ENCODE measurements at places on chromosomes 2 and 18.

- no peak for DNase-seq
Measured at GRCh38 chr2:101408925-101409324, 21.6 kb upstream of the CREG2 start.

DNA sequence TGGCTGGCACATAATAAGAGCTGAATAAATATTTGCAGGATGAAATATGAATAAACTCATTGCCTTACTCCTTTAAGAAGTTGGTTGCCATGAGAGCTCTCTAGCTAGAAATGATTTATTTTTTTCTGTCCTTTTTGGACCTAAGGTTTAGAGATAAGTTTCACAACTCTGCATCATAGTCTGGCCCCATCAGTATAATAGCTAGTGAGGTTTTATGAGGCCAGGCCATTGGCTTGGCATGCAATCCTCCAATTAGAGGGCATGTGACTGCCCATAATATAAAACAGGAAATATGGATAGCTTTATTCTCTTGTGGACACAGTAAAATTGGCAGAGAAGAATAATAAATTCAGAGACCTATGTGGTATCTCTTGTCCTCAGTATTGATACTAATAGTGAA is 26.2 kb upstream of the INSIG2 start:
- no peak for DNase-seq

DNA sequence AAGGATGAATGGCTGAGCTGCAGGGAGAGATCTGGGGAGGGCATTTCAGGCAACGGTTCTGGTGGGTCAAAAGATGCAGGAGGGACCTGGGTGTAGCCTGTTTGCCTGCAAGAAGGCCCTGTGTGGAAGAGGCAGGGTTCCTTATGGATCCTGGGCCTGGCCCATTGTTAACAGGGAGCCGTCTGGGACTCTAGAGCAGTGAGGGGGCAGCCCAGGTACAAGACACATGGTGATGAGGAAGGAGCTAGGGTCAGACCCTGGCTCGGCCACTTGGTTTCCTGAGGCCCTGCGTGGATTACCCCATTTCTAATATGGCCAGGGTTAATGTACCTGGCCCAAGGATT is 124.9 kb downstream of the GLI2 start:
- DNase-seq: no peak

- no peak for DNase-seq
Measured at GRCh38 chr2:127864877-127865276, 6.9 kb upstream of the POLR2D start.

DNA sequence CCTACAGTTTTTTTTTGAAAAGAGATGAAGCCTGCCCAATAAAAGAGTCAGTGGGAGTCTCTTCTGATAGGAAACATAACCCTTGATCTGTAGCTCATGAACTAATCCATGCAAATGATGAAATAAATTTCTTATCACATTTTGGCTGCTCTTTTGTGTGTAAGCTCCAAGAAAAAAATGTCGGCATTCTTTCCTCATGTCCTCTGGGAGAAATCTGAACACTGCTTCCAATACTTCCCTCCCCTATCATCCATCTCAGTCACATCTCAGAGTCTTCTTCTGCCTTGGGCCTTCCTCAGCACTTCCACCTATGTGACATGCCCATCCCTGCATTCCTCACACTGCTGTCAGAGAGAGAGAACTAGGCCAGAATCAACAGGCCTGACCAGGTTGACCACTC is 395.7 kb upstream of the ST6GAL2 start:
- DNase-seq: no peak

DNA sequence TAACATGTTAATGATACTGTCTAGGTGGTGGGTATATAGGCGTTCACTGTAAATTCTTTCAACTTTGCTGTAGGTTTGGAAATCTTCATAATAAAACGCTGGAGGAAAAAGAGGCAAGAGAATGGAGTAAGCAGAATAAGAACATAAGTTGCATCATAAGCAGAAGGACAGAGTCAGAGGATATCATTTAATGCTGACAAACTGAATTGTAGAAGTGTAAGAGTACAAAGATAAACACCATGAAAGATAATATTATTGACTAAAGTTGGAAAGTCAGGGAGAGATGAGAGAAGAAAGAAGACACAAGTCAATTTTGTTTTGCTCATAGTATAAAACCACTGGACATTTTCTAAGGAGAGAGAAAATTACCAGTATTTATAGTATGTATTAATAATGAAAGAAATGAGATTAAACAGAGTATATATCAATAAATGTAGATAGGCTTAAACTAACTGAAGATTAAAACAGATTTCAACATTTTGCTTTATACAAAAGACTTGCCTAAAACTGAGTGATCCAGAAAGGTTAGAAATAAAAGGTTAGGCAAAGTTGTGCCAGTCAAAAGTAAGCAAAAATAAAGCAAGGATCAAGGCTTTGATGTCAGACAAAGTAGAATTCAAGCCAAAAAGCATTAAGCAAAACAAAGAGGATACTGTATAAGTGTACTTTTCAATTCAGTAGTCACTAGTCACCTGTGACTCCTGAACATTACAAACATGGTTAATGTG is 42.4 kb upstream of the VIT start:
- DNase-seq: no peak

- no peak for DNase-seq
Measured at GRCh38 chr2:37630301-37630700, 41.1 kb downstream of the CDC42EP3 start.

GRCh38 chr2:73268830-73269685 is 15.2 kb downstream of the FBXO41 start:
- peak; percentile 12 for DNase-seq

DNA sequence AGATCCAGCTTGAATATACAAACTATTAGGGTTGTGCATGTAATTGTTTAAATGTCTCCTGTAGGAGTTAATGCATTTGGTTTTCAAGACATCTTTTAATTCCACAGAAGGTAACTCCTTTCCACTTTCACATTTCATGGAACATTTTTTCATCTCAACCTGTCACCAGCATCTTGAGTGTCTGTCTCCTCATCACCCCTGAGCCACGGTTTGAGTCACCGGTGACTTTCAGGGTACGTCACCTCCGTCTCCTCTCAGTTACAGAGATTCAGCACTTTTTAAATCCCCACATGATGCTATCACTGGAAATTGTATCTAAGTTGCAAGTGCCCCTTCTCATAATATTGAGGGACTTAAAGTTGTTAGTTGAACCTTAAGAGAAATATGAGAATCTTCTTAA is 25.3 kb downstream of the GPR55 start:
- no peak for DNase-seq

DNA sequence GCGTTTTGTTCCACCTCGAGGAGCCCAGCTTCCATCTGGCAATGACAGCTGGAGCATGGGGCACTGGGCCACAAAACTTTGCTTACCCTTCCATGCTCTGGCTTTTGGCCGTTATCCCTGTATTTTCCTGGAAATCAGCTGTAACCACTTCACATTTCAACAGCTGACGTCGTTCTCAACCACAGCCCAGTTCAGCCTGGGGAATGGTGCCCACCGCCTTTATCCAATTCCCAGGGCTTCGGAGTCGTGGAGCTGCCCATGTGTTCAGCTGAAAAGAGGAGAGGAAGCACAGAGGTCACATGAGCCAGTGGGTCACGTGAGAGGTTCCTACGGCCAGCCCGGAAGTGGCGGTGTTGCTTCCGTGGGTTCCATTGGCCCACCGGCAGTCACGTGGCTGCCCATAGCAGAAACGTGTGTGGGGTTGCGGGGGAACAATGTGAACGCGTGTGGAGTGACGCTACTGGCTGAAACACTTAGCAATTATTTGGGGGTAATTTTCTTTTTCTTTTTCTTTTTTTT is 16.7 kb upstream of the EDAR start:
- DNase-seq: no peak

DNA sequence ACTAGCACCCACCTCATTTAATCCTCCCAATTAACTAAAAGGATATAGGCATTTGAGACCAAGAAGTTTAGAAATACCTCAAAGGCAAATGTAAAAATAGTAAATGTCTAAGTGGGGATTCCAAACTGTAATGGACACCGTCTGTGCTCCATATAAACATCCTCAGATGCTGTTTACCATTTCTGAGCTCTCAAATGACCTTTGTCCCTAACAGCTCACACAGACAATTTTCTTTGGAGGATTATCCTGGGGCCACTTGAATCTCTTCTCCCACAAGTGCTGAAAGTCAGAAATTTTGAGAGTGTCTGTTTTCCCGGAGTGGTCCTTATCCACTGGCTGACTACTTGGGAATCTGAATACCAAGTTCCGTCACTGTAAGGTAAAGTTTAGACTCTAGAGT is 1418.9 kb downstream of the LRP1B start:
- DNase-seq: no peak

GRCh38 chr2:238848691-238848975 is 748 bp downstream of the TWIST2 start:
- no peak for DNase-seq

- no peak for DNase-seq
Measured at GRCh38 chr2:155965415-155966063, 367.0 kb downstream of the NR4A2 start.

DNA sequence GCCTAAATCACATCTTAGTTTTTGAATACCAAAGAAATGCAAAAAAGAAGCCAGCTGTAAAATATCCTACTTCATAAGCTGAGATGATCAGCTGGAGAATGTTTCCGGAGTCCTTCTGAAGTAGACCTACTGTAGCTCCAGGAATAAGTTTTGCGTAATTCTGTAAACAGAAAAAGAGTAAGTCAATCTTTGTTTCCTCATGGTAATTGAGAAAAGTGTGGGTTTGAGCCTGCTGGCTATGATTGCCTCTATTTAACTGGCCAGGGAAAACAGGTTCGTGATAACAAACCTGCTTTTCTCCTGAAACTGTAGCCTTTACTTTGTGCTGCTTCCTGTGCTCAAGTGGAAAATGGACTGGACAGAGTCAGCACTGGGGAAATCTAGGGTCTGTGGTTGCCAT is 58.2 kb downstream of the ITGB6 start:
- DNase-seq: no peak

GRCh38 chr18:77461062-77461688 is 211.5 kb downstream of the GALR1 start:
- DNase-seq: no peak

GRCh38 chr2:217743966-217744761 is 258.6 kb downstream of the TNS1 start:
- DNase-seq: no peak

DNA sequence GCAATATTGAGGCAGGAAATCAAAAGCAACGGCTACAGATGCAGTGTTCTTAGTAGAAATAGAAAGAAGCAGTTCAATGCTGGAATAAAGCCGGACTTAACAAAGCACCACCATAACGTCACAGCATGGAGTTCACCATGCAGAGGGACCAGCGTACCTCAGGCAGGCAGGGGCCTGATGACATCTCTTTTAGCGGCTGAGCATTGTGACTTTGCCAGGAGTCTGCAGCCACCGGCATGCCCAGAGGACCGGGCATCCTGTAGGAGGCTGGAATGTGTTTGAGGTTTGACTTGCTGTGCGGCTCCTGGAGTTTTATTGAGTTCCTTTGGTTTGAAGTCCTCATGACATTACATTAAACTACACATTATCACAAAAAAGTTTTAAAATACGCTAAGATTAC is 139.8 kb downstream of the UXS1 start:
- DNase-seq: no peak

GRCh38 chr2:63648632-63649031 is 59.9 kb downstream of the MDH1 start:
- no peak for DNase-seq
